ENCODE measurements at places on chromosomes 1 and 21.

- DNase-seq, result no peak
These were observed 30.1 kb downstream of the TNFRSF1B start for GRCh38 chr1:12196641-12197482.

- no peak for DNase-seq
These were observed 14.0 kb downstream of the CAPZA1 start for GRCh38 chr1:112633628-112634027.

DNA sequence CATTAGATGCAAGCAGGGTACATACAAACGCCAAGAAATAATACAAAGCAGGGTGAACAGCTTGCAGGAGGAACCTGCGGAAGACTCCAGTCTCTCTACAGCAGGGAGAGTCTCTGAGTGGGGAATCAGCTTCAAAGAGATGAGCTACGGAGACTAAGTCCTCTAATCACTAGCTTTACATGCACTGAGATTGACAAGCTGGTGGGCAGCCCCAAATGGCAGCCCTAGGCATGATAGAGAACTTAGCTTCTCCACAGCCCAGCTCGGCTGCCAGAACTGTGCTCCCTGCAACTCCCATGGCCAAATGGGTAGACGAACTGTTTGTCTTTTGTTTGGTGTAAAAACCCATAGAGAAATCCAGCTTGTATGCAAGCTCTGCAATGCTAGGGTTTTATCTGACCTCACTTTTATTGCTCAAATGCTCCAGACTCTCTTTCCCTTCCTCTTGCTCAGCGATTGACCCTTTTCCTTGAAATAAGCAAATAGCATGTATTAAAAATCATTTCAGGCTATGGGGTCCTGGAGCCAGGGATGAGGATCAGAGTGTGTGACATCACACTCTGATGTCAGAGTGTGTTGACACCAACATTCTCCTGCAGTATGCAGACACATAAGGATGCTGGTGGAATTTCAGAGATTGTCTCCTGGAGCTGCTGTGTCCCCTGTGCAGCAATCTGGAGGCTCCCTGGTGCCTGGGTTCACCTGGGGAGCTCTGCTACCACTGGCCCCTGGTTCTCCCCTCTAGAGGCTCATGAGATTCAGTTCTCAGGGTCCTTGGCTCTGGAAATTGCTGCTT is 238.5 kb downstream of the TTLL7 start:
- no peak for DNase-seq

DNA sequence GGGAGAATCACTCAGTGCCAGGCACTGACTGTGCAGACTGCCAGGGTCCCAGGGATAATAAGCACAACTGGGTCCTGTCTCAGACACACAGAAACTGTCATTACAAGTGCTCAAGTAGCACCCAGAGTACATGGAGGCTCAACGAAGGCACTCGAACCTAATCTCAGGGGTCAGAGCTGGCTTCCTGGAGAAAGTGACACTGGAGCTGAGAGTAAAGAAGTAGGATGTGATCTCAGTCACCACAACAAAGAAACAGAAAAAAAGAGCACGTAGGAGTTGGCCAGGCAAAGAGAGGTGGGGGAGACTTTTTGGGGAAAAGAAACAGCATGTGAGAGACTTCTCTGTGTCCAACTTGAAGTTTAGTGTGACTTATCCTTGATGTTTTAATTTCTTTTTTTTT is 1.3 kb downstream of the CATSPER4 start:
- no peak for DNase-seq

DNA sequence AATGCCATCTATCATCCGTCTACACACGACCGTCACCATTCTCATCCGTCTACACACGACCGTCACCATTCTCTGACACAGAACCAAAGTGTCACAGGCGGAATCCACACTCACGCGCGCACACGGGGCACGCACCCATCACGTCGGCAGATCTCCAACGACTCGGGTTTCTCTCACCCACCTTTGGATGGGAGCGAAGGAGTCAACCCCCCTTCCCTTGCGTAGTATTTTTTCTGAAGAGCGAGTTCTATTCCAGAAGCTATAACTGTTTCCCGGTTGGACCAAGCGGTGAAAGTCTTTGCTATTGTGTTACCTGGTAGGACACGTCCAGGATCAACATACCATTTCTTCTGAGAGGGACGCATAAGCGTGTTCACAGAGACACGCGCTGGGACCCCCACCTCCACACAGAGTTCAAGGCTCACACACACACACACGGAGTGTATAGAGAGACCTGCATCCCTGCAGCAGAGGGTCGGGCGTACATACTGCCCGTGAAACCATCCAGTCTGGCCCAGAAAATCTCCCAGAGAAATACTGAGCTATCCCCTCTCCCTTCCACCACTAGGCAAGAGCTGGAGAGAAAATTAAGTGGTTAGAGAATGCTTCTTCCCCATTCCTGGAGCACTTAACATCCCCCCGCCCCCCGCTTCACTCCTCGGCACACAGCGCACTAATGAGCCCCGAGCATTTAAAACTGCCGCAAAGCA is 741 bp downstream of the DUSP10 start:
- peak; percentile 4 for DNase-seq

DNA sequence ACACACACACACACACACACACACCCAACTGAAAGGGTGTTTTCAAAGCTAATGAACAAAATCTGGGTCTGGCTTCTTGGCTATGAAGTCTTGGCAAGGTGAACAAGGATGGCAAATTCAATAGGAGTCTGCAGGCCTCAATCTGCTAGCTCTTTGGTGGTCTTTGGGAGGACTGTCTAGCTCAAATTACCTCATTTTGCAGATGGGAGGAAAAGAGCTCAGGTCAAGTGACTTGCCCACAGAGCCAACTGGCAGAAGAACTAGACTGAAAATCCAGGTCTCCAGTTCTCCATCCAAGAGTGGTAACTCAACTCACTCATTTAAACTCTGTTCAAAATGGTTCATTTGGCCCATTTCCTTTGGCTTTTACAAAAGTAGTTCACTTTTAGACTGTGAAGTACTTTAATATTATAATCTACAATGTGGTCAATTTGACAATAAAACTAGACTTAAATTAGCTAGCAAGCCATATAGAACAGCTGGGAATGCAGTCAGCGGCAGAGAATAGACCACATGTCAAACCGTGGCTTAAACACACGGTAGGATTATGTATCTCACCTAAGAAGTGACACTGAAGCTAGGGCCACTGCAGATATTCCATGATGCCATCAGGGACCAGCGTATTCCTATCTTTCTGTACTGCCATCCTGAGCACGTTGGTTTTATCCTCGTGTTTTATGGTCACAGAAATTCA is 112.9 kb downstream of the APP start:
- DNase-seq, result no peak

DNA sequence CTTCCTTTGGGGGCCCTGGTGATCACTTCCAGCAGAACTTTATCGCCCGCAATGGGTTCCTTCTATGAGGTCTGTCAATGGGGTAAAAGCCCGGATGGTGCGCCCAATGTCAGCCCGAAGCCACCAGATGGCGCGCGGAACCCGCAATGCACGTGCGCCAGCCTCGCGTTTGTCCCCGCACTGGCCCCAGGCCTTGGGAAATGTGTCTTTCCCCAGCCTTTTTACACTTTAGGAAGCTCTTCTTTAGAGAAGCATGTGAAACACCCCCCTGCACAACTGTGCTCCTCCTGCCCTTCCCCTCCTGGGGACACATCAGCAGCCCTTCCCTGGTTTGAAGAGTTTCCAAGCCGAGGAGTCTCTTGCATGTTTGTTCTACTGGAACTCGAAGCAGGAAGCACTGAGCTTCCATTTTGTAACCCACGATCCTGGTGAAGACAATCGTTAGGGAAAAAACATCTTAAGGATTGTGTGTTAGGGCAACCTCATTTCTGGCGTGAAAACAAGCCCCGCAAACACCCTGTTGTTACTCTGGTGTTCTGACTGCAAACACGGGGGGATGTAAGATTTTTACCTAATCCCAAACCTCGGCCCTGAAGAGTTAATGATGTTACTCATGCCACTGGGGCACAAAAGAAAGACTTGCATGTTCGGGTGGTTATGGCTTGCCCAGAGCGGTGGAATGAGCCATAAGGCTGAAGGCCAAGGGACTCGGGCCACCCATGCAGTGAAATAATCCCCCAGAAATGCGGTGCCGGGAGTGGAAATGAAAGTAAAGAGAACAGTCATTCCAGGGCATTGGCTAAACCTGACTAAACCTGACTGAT is 20.4 kb upstream of the TARBP1 start:
- DNase-seq, result peak; percentile 67

DNA sequence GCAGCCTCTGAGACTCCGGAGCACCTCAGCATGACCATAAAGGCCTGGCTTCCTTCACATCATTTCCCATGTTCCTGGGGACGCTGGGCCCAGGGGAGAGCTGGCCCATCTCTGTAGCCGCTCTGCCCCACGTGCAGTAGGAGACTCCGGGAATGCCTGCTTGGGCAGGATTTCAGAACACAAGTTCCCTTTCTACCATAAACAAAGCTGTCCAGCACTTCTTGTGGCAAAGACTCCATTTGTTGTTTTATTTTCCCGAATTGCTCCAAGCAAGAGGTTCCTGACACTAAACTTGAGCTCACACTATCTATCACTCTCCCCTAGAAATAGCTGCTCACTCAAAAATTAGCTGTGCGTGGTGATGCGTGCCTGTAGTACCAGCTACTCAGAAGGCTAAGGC is 21.9 kb downstream of the CHD5 start:
- DNase-seq, result no peak

DNA sequence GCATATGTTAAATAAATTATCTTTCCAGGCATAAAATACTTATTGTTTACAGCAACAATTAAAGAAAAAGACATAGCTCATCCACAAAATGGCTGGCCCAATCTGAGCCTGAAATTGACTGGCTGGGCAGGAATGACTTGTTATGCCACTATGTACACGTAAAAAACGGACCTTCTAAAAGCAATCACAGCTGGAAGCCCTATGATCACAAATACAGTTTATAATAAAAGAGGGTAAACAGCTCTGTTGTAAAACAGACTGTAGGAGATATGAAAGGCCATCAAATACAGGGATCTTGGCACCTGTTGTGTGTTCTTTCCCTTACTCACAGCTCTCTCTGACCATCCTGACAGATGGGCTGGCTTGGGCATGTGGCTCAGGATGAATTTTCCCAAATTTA is 70.5 kb upstream of the DMRTA2 start:
- DNase-seq, result no peak

- DNase-seq, result no peak
These were observed 20.0 kb upstream of the ZNF326 start for GRCh38 chr1:89974696-89975470.

GRCh38 chr1:173249349-173249748 is 42.2 kb upstream of the TNFSF4 start:
- DNase-seq, result no peak

GRCh38 chr1:153945131-153945794 is 1.3 kb downstream of the DENND4B start:
- peak; percentile 63 for DNase-seq

GRCh38 chr1:242530761-242531160 is 6.3 kb upstream of the PLD5 start:
- DNase-seq, result no peak

DNA sequence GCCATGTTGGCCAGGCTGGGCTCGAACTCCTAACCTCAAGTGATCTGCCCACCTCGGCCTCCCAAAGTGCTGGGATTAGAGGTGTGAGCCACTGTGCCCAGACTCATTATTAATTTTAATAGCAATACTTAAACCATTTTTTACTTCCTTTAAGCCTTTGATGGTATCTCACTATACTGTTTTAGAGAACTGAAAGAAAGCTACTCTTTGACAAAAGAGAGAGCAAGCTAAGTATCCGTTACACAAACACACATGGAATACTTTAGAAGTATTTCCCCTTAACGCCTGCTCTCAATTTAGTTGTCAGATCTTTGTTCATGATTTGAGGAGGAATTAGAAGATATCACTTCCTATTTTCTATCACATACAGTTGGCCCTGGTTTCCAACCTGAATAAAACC is 189.4 kb downstream of the COP1 start:
- no peak for DNase-seq

- no peak for DNase-seq
These were observed 20.7 kb upstream of the LGALS8 start for GRCh38 chr1:236502972-236503639.

- no peak for DNase-seq
These were observed 62.7 kb downstream of the CENPF start for GRCh38 chr1:214665606-214666110.

GRCh38 chr1:18265641-18266040 is 158.0 kb downstream of the IGSF21 start:
- no peak for DNase-seq

GRCh38 chr1:181257117-181257516 is 168.6 kb downstream of the IER5 start:
- DNase-seq, result no peak

DNA sequence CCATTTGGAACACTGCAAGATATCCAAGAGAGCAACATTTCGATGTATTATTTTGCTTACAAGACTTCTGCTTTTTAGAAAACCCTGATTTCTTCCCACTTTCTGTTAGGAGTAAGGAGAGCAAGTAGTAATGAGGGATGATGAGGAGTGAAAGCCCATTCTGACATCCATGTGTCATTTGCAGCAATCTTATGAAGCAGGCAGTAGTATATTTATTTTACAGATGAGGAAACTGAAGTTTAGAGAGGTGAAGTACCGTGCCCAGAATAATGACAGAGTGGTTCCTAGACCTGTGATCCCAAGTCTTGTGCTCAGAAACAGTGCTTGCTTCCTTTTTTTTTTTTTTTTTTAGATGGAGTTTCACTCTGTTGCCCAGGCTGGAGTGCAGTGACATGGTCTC is 7.1 kb upstream of the ZSCAN20 start:
- no peak for DNase-seq

- no peak for DNase-seq
These were observed 72.1 kb downstream of the RGS13 start for GRCh38 chr1:192707978-192708547.

DNA sequence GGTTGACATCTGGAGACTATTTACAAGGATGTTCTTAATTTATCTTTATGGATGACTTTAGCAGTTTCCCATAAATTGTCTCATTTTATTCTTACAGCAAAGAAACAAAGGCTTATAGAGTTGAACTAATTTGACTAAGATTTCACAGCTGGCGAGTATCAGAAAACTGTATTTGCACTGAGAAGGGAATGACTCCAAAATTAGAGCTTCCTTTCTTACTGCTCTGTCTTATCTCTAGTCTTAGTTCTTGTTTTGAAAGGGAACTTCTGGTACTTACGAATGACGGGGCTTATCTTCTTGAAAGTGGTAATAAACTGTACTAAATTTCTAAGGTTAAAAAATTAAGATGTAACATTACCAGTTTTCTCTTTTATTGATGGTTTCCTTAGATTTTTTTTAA is 13.6 kb downstream of the CNST start:
- no peak for DNase-seq

All from stimulated activated CD8-positive, alpha-beta memory T cell treated with anti-CD3 and anti-CD28 coated beads, Interleukin-15, amount 100 ng/mL, for 1 hour (primary cell).